Stromal cell of bone marrow (primary cell): ENCODE measurements at places on chromosomes 12 and 14.

GRCh38 chr14:75514673-75515628 is 7.3 kb upstream of the BATF start:
- DNase-seq: no peak

GRCh38 chr12:55718015-55718414 is 2.2 kb downstream of the BLOC1S1 start:
- DNase-seq: no peak

GRCh38 chr12:131615326-131616042 is 95.4 kb upstream of the SFSWAP start:
- no peak for DNase-seq

- DNase-seq: peak; percentile 62
Measured at GRCh38 chr12:49055978-49056754, 4.4 kb downstream of the KMT2D start.

- no peak for DNase-seq
Measured at GRCh38 chr12:77232045-77232444, 166.7 kb upstream of the E2F7 start.
